ENCODE measurements at places on chromosomes 11 and 22.

GRCh38 chr11:47863189-47863897 is 15.2 kb upstream of the NUP160 start:
- no peak for DNase-seq

- DNase-seq: no peak
Observed at GRCh38 chr11:2077061-2077802, 62.0 kb downstream of the IGF2 start.

DNA sequence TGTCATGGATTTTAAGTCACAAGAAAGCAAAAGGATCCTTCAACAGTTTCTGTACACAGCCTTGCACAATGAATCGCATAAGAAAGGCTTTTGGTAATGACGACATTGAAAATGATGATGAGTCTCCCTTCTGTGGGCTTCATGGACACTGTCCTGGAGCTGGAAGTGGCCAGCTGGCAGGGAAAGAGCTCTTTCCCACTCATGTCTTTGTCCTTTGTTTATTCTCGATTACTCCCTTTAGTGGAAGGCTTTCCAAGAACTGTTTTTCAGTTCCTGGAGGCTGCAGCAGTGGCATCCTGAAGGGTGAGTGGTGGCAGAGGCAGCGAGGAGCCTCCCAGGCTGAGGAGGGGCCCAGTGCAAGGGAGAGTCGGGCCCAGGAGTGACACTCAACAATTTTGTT is 505.2 kb downstream of the NTM start:
- DNase-seq: no peak

GRCh38 chr11:69145050-69145380 is 10.7 kb upstream of the SMIM38 start:
- no peak for DNase-seq

- DNase-seq: no peak
Observed at GRCh38 chr22:29457730-29458129, 19.3 kb downstream of the RFPL1 start.

DNA sequence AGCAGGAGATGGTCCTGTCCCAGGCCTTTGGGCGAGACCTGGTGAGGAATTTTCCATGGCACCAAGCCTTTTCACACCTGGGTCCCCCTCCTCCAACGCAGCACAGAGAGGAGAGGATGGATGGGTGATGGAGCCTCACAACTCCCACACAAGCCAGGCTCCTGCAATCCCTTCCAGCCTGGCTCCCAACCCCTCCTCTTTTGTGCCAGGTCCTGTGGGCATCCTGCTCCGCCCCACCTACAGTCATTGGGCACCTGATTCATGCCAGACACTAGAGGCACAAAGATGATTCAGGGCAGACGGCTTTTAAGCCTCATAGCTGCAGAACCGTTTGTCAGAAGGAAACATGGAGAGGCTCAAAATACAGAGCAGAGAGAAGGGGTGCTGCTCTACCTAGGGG is 16.1 kb upstream of the MYRF start:
- no peak for DNase-seq

- DNase-seq: peak; percentile 71
Observed at GRCh38 chr11:12746593-12747097, 72.4 kb downstream of the TEAD1 start.

All from left ventricle myocardium inferior (tissue), 1 donor.